Stimulated activated CD8-positive, alpha-beta memory T cell treated with anti-CD3 and anti-CD28 coated beads, Interleukin-4, amount 100 ng/mL, for 1 hour (primary cell): ENCODE measurements at places on chromosomes 1 and 21.

- no peak for DNase-seq
Measured at GRCh38 chr21:35401476-35401875, 352.4 kb upstream of the RUNX1 start.

DNA sequence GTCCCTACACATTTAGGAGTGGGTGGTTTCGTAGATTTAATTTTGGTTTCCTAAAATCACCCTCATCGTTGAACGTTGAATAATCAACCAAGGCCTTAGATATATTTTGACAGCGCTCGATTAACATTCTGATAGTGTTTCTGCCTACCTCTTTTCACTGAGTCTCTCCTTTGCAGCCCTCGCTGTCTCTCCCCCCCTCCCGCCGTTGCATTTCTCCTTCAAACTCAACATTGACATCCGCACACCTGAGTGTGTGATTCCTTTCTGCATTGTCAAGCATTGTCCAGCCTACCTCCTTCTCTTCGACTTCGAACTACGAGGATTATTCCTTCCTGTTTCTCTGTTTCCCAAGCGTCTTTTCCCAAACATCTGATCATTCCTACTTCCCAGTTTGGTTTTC lies 1.8 kb upstream of the ADAMTS1 start:
- DNase-seq, result no peak

- no peak for DNase-seq
Measured at GRCh38 chr1:17605582-17606344, 66.3 kb downstream of the ARHGEF10L start.

DNA sequence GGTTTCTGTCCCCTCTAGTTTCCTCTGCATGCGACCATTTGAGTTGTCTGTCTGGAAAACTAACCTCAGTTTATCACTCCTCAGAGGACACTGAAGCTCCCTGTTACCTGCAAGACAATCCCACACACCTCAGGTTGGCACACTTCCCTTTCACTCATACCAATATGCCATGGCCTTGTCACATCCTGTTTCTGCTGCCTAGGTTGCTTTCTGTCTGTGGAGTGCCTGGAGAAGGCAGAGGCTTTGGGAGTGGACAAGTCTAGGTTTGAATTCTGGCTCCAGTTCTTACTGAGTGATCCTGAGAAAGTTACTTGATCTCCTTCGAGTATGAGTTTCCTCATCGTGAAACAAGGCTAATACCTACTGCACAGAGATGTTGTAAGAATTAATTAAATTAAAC lies 171.5 kb upstream of the CACYBP start:
- DNase-seq, result no peak

DNA sequence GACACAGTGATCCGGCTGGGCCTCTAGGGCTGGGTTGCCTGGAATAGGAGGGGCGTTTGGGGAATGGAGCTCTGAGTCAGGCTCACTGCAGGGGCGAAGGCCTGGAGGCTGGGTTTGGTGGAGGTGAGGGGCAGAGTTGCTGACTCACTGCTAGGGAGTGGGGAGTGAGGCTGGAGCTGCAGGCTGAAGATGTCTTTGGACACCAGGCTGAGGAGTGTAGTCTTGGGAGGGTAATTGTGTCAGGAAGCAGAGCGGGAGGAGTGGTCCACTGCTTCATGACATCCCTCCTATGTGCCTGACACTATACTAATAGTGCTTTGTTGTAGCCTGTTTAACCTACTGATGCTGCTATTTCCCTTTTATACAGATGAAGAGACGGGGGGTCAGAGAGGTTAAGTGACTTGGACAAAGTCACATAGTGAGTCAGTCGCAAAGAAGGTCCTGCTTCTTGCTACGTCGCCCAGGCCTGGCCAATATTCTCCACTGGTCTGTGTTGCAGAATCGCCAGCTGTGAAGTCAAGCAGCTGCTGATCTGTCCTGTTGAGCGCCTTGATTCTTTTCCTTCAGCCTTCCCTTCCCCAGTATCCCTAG lies 13.6 kb downstream of the ACTL8 start:
- DNase-seq, result no peak
